ENCODE measurements at places on chromosomes 7 and 10. TPM values are rescaled to one million over a fixed set of nuclear protein-coding genes. Genes with fewer than 3 reads are reported as not detected.

HOXA6 gene
- 5.8 TPM for total RNA-seq

CPEB3 gene
- total RNA-seq = 0.92 TPM

ERVW-1 gene
- not detected for total RNA-seq

DLD gene
- 119 TPM for total RNA-seq

COL1A2 gene
- 7,304 TPM for total RNA-seq

CTAGE6 gene
- 1.3 TPM for total RNA-seq

FBXO24 gene
- 0.30 TPM for total RNA-seq

ZNF316 gene
- total RNA-seq = 12.2 TPM

GBX1 gene
- total RNA-seq = not detected

RAB19 gene
- total RNA-seq = not detected

LRRN3 gene
- total RNA-seq = 3.2 TPM

XRCC2 gene
- total RNA-seq = 0.30 TPM

NRAP gene
- not detected for total RNA-seq

SEC61A2 gene
- total RNA-seq = 12.5 TPM

INHBA gene
- total RNA-seq = 257 TPM

All from smooth muscle cell of the umbilical artery (primary cell).